ENCODE measurements at places on chromosomes 13 and 19.

GRCh38 chr13:59547950-59548349, 615.8 kb downstream of the DIAPH3 start:
- no peak for DNase-seq

DNA sequence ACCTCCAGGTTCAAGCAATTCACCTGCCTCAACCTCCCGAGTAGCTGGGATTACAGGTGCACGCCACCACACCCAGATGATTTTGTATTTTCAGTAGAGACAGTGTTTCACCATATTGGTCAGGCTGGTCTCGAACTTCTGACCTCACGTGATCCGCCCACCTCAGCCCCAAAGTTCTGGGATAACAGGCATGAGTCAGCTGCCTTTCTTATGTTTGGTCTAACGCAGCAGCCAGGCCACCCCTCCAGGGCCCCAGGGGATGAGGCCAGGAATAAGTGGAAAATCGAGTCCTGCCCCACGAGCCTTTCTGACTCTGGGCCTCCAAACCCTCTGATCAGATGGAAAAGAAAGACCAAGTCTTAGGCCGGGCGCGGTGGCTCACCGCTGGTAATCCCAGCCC, 44.5 kb downstream of the CERS4 start:
- DNase-seq: no peak

GRCh38 chr13:111472559-111473460, 152.4 kb downstream of the TEX29 start:
- no peak for DNase-seq

DNA sequence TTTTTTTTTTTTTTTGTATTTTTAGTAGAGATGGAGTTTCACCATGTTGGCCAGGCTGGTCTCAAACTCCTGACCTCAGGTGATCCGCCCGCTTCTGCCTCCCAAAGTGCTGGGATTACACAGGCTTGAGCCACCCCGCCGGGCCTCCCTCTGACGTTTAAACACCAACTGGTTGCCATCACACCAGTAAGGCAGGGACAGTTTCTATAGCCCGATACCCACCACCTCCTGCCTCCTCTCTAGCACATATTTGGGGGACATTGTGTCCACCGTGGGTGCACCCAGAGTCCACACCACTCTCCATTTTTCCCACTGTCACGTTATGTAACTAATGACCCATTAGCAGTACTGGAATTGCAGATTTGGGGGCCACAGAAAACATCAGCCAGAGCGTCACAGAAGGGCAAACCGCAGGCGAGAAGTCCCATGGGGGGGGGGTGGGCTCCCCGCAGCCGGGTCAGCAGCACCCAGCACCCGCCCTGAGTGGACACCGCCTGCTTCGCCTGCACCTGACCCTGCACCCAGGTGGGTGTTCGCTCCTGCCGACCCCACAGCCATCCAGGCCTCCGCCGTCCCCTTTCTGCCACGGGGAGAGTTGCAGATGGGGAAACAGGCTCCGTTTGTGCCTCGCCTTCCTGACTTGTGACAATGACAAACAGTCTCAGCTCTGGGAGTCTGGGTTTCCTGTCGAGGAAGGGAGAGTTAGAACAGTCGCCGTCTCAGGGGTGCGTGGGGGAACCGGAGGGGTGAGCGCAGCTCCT, 3.6 kb downstream of the ONECUT3 start:
- no peak for DNase-seq

- DNase-seq: no peak
Observed at GRCh38 chr13:90483906-90484305, 863.6 kb upstream of the MIR17HG start.

- no peak for DNase-seq
Observed at GRCh38 chr19:19642506-19643157, 825 bp downstream of the GMIP start.
